Activated T-helper 1 cell treated with anti-CD3 and anti-CD28 coated beads, Interleukin-2, amount 50 U/mL, for 16 hours (primary cell): ENCODE measurements at places on chromosomes 7 and 10.

DNA sequence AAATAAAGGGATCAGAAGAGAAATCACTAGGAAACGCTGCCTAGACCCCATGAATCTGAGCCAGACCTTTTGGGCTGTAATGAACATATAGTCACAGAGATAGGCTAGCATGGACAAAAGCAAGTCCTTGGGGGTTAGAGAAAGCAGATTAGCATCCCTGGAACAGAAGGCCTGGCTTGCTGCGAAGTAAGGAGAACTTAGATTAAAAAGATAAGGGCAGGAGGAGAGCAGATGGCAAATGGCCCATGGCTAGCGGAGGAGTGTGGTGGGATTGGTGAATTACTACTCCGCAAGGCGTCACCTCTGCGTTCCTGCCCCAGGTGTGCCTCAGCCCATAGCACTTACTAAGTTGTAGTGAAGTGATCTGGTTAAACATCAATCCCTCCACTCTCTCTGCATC lies 92.3 kb upstream of the ZNF438 start:
- DNase-seq: no peak

DNA sequence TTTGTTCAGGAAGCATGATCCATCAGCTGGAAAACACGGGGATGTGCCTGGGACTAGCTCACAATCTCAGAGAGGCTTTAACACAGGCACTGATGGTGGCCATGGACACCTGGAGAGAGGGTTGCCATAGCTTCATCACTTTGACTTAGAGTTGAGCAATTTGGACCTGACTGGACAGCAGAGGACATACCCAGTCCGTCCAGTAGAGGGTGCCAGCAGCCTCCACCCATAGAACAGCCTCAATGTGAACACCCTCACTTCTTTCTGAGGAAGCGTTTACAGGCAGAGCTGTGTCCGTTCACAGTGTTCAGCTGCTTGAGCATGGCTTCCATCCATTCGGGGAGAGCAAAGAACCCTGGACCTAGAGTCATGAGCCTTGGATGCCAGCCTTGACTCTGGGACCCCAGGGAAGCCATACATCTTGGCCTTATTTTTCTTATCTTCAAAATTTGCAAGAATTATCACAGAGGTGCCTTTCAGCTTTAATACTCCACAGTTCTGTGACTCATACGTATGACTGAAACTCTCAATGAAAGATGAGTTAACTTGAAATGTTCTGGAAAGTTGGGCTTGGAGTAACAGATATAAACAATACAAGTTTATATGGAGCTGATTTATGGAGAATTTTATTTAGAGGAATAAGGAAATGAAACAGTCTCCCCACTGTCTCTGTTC lies 302.9 kb upstream of the PODXL start:
- DNase-seq: no peak

- DNase-seq: no peak
Observed at GRCh38 chr7:15543256-15543655, 18.6 kb downstream of the AGMO start.

- no peak for DNase-seq
Observed at GRCh38 chr7:2512713-2513112, 6.9 kb upstream of the LFNG start.

DNA sequence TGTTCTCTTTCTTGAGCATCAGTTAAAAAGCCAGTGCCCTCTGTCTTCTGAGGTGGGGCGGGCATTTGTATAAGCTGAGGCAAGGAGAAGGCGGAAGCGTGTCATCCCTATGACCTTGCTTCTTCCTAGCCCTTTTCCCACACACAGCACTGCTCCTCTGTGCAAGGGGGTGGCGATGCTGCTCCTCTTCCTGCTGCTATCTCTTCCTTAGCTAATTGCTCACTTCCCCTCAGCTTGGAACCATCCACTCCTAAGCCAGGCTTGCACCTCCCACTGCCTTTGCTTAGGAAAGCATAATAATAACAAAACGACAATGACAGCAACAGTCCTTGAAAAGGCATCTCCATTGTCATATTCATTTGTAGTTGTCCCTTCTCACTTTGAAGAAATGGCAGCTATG lies 366.9 kb downstream of the PHTF2 start:
- no peak for DNase-seq

DNA sequence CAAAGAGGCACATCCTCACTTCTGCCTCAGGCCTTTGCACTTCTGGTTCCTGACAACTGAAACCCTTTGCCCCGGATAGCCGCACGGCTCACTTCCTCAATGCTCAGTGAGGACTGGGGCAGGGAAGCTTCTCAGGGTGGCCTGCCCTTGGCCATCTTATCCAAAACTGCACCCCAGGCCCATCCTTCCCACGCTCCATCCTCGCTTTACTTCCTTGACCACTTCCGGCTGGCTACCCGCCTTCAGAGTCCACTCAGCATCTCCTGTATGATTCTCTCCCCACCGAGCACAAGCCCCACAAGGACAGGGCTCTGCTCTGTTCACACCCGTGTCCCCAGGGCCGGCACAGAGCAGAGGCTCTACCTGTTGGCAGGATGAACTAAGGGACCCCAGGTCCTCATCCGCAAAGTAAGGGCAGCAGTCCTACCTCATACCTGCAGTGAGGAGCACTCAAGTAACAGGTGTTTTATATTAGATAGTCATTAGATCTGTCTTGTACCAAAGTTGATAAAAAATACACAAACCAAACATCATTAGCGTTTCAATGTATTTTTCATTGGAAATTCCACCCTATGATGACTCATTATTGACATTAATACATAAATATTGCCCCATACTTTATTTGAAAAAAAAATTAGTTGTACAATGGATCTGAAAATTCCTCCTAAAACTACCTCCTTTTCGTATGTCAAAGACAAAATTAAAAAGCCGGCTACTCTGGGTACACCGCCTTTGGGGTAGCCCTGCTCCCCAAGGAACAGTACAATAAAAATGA lies 35.0 kb downstream of the GNA12 start:
- no peak for DNase-seq

GRCh38 chr10:121137533-121137932 lies 286.4 kb downstream of the WDR11 start:
- no peak for DNase-seq

DNA sequence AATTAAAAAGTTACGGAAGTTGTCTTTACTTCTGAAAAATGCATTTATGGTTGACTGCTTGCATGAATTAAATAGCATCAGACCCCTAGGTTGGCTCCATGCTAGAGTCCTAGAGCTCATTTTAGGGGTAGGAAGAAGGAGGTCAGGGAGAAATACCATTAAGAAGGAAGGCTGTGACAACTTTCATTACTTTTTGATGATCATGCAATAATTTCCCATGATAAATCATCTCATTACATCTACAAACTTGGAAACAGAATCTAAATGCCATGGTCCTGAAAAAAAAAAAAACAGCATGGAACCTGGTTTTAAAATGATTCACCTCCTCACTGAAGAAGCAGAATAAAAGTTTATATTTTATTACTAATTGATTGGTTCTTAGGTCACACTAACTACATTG lies 20.3 kb upstream of the PLXNA4 start:
- DNase-seq: no peak

GRCh38 chr7:52944921-52945320 lies 90.5 kb upstream of the POM121L12 start:
- no peak for DNase-seq

- DNase-seq: no peak
Observed at GRCh38 chr7:158766570-158767281, 62.1 kb upstream of the NCAPG2 start.

DNA sequence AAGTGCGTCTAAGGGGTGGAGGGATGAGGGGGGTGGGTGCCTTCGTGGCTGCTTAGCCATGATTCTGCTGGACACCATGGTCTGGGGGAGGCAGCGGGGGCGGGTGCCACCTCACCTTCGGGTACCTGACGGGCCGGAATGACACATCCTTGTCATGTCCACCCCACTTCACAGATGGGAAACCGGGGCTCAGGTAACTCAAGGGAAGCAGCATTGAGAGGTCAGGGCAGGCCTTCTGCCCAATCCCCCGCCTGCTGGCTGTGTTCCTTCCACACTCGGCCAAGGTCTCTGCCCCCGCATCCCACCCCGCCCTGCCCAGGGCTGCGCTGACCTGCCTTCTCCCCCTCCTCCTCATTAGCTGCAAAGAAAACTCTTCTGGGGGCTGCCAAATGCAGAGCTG lies 598.0 kb downstream of the PTPRN2 start:
- no peak for DNase-seq
